ENCODE measurements at places on chromosomes 4 and X. TPM values are rescaled to one million over a fixed set of nuclear protein-coding genes. Genes with fewer than 3 reads are reported as not detected.

DNA sequence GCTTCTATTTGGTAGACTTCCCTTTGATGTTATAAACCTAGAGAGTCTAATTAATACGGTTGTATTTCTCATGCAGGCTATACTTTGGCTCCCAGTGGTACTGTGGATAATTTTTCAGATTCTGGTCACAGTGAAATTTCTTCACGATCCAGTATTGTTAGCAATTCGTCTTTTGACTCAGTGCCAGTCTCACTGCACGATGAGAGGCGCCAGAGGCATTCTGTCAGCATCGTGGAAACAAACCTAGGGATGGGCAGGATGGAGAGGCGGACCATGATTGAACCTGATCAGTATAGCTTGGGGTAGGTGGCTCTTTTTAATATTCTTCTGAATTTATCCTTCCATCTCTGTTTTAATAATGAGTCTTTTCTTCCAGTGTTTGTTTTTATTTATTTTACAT lies 249.7 kb downstream of the RAPGEF2 start:
- DNase-seq, result no peak

- DNase-seq, result no peak
Observed at GRCh38 chrX:54817220-54817820, 9.8 kb downstream of the MAGED2 start.

NSUN7 gene
- 2.4 TPM for total RNA-seq

DNA sequence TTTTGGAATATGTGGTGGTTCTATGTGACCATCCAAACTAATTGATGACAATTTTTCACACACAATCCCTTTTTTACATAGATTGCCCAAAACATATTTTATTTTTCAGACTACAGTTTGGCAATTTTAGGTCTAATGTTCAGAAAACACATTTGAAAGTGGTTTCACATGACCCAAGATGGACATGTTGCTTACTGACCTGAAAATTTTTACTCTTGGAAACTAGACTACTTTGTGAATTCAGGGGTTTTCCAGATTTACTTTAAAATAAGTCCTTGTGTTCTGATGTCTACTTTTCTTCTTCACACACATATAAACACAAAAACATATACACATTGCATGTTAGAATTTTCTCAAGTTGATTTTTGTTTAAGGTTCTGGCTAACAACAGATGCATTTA lies 79.5 kb downstream of the HMGB2 start:
- no peak for DNase-seq

PPBP gene
- total RNA-seq, result not detected

GNRHR gene
- not detected for total RNA-seq

- DNase-seq, result no peak
Observed at GRCh38 chr4:105472871-105473323, 965 bp downstream of the PPA2 start.

DNA sequence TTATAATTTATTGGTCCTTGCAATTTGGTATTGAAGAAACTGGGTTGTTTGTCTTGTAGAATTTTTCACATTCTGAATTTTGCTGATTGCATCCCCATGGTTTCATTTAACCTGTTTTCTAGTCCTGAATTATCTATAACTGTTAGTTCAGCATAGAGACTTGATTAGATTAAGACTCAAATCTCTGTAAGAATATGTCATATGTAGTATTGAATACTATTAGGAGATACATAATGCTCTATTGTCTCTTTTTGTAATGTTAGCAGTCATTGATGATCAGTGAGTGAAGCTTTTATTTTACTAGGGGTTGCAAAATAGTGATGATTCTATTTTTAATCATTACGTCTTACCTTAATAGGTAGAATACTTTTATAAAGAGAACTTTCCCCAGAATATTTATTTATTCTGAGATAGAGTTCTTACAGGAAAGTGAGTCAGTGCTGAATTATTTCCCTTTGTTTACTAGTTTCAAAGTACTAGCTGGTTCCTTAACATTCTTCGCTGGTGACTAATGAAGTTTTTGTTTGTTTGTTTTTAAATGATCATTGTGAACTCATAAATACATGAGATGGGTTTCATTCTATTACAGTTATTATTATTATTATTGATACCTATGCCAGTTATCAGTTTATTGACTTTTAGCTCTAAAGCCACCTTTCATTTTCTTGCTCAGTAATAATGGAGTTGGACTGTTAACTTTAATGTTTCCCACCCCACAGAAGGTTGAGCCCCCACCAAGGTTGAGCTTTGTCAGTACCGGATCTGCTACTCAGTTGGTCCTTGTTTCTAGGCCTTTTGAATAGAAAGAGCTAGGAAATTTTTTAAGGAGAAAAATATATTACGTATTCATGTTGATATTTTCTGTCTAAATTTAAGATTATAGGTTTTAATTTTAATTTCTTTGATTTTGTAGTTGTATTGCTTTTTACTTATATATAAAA lies 102.3 kb downstream of the LARP1B start:
- no peak for DNase-seq

MMRN1 gene
- total RNA-seq, result not detected

NLGN3 gene
- total RNA-seq, result 0.87 TPM

ANKRD17 gene
- 55.1 TPM for total RNA-seq

DNA sequence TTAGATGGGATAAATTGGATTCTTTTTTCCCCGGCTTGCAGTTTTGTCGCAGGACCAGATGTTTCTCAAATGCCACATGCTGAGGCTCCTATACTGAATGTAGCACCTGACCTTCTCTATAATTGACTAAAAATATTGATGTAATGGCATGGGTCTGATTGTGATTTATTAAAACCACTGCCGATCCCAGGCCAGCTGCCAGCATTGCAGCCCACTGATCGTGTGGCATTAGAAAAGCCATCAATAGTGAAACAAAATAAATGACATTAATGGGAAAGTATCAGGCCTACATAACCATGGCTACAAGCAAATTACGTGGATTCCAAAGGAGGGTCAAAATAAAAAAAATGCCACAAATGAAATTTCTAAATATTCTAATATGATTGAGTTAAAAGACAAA lies 98.7 kb downstream of the MAB21L2 start:
- no peak for DNase-seq

SOX3 gene
- total RNA-seq, result not detected

TBC1D25 gene
- total RNA-seq, result 18.8 TPM

DNA sequence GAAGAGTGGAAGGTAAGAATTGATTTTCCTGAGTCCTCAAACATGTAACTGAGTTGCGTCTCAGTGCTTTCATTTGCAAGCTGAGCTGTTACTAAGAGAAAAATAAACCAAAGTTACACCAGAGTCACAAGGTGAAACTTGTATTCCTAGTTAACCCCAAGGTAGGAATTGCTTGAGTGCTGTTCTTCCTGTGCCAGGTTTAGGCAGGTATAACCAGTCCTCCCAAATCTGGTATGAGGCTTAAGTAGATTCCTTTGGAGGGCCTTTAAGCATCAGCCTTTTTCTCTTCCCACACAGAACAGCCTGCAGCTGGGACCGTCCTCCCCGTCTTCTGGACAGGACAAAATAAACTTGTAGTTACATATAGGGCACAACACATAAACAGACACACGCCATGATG lies 2.3 kb upstream of the BTC start:
- DNase-seq, result no peak

TEX13D gene
- total RNA-seq, result not detected

GRCh38 chr4:108393890-108394472 lies 225.2 kb upstream of the LEF1 start:
- no peak for DNase-seq

DNA sequence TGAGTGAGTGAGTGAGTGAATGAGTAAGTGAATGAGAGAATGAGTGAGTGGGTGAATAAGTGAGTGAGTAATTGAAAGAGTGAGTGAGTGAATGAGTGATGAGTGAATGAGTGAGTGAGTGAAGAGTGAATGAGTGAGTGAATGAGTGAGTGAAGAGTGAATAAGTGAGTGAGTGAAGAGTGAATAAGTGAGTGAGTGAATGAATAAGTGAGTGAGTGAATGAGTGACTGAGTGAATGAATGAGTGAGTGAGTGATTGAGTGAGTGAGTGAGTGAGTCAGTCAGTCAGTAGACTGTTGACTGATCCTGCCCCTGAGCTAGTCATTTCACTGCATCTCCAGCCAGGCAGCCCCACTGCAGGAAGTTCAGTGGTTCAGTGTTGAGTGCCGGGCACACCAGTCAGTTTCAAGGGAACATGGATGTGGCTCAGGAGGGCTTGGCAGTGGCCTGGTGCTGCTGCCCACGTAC lies 228.4 kb upstream of the PSAPL1 start:
- DNase-seq, result no peak

Measured in chondrocyte (in vitro differentiated cells).